SW 1271 (cell line): ENCODE measurements at places on chromosomes 11 and 22.

DNA sequence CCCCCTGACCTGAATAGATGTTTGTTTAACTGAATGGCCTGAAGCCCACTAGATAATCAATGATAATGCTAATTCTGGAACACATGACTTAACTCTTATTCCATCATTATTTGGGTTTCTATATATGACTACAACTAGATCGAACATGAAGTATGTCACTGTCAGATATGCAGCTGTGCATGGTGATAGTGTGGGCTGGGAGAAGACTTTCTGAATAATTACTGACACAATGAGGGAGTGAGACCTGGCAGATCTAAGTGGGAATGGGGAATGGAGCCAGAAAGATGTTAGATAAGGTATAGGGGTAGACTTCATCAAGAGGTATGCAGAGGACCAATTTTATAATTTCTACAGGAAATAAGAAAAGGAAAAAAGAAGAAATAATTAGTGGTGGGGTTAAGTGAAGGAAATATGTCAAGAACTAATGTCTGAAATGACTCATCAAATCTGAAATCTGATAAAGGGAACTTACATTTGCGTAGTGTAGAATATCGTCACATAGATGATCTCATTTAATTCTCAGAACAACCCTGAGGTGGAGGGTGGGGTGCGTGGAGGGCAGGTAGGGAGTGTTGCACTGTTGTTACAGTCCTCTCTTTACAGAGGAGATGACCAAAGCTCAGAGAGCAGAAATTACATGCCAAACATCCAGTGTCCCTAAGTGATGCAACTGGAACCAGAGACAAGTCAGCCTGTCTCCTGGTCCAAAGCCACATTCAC, 68.2 kb upstream of the EED start:
- no peak for DNase-seq

DNA sequence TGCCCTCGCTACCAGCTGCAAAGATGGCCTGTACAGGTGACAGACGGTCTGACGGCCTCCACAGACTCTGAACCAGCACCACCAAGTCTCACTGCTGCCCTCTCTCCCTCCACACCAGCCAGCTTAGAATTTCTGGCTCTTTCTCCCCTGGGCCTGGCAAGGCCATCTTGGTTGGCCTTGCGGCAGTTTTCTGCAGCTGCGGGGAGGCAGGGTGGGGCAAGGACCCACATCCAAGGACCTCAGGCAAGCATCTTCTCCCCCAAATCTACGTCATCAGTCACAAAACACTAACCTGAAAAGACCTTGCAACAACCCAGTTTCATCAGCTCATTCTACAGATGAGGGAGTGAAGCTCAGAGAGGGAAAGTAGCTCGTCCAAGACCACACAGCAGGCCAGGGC, 11.7 kb upstream of the POLDIP3 start:
- DNase-seq, result no peak

- DNase-seq, result no peak
These were observed 7.1 kb downstream of the TBX1 start for GRCh38 chr22:19767427-19768341.

- peak; percentile 25 for DNase-seq
These were observed 18.9 kb downstream of the LIMK2 start for GRCh38 chr22:31230871-31231621.

DNA sequence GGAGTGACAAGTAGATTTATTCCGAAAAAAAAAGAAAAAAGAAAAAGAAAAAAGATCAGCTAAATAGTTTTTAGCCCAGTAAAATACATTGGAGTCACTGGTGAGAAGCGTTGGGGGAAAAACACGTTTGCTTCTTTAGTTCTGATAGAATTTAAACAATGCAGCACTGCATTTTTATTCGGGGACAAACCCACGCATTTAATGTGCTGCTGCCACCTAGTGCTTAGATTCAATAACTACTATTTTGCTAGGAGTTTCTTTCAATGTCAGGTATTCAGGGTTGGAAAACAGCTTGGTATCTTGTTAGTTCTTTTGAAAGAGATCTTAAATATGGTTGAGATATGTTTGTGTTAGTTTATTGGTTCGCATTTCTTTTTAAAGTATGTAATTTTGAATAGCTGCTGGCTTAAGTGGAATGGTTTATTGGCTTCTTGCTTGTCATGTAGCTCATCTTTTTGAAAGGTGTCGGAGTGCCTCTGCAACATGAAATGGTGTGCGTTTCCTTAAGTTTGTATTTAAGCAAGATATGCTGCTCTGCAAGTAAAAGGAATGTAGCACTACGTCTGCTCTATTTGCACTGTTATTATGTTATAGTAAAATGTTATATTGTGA, 41.9 kb downstream of the SVIP start:
- DNase-seq, result no peak

DNA sequence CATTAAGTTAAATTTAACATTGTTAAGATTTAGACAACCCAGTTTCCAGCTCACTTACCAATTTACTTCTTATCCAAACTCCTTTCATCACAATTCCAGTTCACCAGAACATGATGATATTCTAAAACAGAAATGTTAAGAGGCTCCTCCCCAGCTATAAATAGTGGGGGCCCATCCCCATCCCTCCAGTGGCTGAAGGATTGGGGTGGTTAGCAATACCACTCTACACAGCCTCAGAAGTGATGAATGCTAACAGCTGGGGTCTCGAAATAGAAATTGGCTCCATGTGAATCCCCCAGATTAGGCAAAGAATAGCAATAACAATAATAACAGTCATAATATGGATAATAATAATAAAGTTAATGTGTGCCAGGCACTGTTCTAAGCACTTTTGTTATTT, 97.9 kb upstream of the NCAM1 start:
- no peak for DNase-seq

GRCh38 chr11:5289696-5290095, 12.1 kb downstream of the OR51B4 start:
- DNase-seq, result peak; percentile 15

- no peak for DNase-seq
These were observed 726 bp downstream of the ST3GAL4 start for GRCh38 chr11:126355926-126356897.
